ENCODE measurements at places on chromosomes 1 and 21.

GRCh38 chr1:42359466-42359865 is 21.1 kb upstream of the RIMKLA start:
- peak; percentile 52 for DNase-seq

GRCh38 chr1:90924982-90925381 is 96.9 kb downstream of the ZNF644 start:
- peak; percentile 92 for DNase-seq

GRCh38 chr21:26027696-26028095 is 142.9 kb downstream of the APP start:
- DNase-seq: peak; percentile 47

DNA sequence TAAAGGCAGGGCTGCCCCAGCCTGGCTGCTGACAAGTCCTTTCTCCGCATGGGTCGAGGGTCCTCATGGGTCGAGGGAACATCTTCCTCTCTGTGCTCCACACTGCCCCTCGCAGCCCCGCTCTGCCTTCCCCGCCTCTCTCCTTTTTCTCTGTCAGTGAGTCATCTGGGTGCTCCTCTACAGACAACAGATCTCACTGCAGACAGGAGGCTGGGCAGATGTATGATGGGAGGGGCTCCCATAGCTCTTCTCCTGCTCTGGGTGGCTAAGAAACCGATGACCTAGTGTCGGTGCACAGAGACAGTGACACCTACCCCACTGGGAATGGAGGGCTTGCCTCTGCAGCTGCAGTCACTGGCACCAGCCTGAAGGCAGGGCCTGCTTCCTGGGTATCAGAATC is 5.5 kb downstream of the KCNA10 start:
- DNase-seq: peak; percentile 86

DNA sequence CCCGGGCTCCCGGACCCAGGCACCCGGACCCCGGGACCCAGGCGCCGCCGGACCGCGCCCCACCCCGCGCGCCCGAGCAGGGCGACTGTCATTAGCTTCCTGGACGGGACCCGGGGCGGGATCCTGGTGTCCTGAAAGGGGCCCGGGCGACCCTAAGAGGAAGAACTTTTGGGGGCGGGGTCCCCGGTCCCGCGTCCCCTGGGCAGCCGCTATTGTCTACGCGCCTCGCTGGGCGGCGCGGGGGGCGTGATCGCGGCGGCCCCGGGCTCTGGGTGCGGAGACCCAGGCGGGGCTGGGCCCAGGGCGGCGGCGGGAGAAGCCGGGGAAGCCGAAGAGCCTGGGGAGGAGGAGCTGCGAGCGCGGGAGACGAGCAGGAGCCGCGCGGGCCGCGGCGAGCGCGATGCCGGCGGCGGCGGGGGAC is 465 bp downstream of the HUNK start:
- DNase-seq: peak; percentile 47

Data from mesendoderm (in vitro differentiated cells).